Activated T-helper 1 cell treated with anti-CD3 and anti-CD28 coated beads, Interleukin-2, amount 50 U/mL, for 16 hours (primary cell): ENCODE measurements at places on chromosomes 6 and 20.

DNA sequence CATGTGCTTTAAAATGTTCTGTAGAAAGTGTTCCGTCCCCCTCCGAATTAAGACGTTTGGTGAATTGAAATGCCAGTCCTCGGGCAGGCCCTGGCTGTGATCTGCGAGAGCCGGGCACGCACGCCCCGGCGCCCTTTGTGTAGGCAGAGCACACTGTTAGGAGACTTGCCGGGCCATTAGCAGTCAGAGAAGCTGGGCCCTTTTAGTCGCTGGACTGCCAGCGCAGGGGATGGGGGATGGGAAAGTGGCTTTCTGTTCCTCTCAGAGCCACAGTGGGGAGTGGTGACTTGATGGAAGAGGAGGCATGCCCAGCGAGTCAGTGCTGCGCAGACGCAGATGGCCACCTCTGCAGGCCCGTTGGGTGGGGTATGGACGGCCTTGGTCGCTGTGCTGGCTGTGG is 2.2 kb downstream of the PPP1R3G start:
- DNase-seq, result no peak

GRCh38 chr20:58889798-58890517 is 37.4 kb downstream of the GNAS start:
- DNase-seq, result no peak

- DNase-seq, result no peak
Observed at GRCh38 chr6:101847690-101848089, 454.2 kb downstream of the GRIK2 start.

- DNase-seq, result no peak
Observed at GRCh38 chr6:137736048-137736818, 130.8 kb upstream of the TNFAIP3 start.

DNA sequence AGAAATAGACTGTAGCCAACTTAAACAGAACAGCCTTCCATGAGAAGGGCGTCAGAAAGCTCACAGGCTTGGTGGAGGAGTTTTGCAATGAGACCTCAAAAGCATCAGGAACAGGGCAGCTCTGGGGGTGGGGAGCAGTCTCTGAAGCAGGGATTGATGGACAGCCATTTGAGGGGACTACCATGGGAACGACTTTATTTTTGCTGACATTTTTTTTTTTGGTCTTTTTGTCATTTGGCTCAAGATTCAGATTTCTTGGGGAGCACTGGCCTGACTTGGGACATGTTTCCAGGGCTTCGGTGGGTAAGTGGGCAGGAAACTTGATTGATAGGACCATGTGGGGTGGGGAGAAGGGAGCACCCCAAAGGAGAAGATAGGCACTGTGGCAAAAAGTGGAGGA is 32.1 kb upstream of the SCP2D1 start:
- no peak for DNase-seq
